Anterior cingulate cortex (tissue), 58 donors: ENCODE measurements at places on chromosomes 11 and 22.

- no peak for DNase-seq
Observed at GRCh38 chr11:121055076-121055475, 31.2 kb downstream of the TBCEL start.

- no peak for DNase-seq
Observed at GRCh38 chr11:112523951-112524350, 263.3 kb upstream of the PLET1 start.

- no peak for DNase-seq
Observed at GRCh38 chr11:74157169-74157568, 13.6 kb downstream of the C2CD3 start.

- no peak for DNase-seq
Observed at GRCh38 chr11:73189315-73189714, 28.8 kb upstream of the P2RY2 start.

- no peak for DNase-seq
Observed at GRCh38 chr22:47570851-47571250, 808.4 kb downstream of the TBC1D22A start.

- DNase-seq: peak; percentile 27
Observed at GRCh38 chr22:45207981-45208664, 32.6 kb downstream of the KIAA0930 start.

DNA sequence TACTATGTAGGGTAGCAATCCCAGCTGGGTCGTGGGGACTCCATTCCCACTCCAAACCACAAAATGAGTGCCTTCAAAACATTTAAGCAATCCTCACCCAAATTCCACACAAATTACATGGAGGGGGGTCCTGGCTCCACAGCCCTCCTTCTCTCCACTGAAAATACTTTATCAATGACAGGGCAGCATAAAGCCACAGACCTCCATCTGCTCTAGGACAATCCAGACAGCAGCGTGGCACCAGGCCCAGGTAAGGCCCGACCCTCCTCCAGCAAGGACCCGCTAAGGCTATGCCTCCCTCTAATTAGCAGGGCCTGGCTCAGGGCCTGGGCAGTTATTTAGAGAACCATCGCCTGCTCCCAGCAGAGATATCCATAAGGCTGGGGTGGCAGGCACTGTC is at the start of gene PANX3:
Gene PANX3 (plus strand): TSS at position 365 of the 400 bp plus-strand sequence. CDS start 129 bp downstream, outside the sequence.
- no peak for DNase-seq

- DNase-seq: no peak
Observed at GRCh38 chr11:87917111-87917510, 258.1 kb downstream of the RAB38 start.

DNA sequence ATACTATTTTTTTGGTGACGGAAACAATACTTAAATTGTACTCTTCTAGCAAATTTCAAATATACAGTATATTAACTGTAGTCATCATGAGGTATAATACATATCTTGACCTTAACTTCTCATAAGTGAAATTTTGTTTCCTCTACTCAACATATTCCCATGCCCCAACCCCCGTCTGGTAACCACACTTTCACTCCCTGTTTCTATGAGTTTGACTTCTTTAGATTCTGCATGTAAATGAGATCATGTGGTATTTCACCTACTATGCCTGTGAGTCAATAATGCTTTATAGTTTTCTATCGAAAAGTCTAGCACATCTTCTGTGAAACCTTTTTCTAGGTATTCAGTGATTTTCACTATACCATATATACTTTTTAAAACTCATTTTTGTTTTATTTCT is 663.2 kb downstream of the CNTN5 start:
- DNase-seq: no peak

GRCh38 chr11:18392434-18393321 is 1.7 kb upstream of the LDHA start:
- DNase-seq: no peak

DNA sequence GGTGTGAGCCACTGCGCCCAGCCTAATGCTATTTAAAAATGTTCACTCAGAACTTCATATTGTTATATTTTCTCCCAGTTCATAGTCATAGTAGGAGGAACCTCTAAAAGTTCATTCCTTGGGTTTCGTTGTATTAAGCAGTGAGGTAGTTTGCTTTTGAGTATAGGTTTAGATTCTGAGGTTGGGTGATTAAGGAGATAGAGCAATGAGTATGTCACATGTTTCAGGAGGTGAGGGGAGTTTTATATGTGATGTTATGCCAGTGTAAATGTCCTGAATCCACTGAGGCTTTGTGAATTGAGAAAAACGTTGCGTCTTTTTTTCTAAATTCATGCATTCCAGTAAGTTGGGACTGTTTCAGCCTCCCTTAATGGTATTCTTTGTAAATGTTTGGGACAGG is 4.2 kb downstream of the UBE2L3 start:
- DNase-seq: no peak

DNA sequence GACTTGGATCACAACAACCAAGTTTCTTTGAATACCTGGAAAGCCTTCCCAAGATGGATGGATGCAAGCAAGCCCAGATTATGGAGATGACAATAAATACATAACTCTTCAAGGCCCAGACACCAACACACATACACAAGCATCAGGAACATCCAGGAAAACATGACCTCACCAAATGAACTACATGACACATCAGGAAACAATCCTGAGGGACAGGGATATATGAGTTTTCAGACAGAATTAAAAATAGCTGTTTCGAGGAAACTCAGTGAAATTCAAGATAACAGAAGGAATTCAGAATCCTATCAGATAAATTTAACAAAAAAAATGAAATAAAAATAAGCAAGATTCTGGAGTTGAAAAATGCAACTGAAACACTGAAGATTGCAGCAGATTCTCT is 659.4 kb downstream of the METTL15 start:
- no peak for DNase-seq

- DNase-seq: no peak
Observed at GRCh38 chr22:45949258-45949870, 27.6 kb downstream of the WNT7B start.

DNA sequence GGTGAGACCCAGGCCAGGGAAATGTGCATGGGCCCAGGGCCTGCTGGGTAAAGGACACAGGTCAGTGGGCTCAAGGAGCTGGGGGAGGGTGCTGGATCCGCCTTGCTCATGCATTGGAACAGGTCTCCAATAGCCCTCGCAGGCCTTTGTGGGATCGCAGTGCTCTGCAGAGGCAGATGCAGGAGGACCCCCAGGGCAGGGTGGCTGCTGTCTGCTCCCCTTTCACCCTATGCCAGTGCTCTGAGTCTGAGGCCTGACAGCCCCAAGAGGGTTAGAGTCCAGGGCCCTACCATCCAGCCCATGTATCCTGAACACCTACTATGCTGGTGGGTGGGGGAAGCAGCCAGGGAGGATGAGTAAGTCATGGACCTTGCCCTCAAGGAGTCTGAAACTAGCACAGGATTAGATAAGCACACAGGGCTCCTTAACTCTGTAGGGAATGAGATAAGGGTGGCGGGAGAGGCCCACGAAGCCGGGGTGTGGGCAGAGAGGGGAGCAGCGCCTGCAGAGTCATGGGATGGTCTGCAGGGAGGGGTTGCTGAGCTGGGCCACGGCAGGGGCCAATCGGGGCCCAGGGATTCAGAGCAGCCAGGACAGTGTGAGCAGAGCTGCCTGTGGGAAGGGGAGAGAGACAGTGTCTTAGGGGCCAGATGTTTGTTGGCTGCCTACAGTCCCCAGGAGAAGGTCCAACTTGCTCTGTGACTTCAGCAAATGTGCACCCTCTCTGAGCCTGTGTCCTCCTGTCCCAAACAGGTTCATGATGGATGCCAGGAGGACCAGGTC is 10.5 kb upstream of the EHD1 start:
- no peak for DNase-seq

DNA sequence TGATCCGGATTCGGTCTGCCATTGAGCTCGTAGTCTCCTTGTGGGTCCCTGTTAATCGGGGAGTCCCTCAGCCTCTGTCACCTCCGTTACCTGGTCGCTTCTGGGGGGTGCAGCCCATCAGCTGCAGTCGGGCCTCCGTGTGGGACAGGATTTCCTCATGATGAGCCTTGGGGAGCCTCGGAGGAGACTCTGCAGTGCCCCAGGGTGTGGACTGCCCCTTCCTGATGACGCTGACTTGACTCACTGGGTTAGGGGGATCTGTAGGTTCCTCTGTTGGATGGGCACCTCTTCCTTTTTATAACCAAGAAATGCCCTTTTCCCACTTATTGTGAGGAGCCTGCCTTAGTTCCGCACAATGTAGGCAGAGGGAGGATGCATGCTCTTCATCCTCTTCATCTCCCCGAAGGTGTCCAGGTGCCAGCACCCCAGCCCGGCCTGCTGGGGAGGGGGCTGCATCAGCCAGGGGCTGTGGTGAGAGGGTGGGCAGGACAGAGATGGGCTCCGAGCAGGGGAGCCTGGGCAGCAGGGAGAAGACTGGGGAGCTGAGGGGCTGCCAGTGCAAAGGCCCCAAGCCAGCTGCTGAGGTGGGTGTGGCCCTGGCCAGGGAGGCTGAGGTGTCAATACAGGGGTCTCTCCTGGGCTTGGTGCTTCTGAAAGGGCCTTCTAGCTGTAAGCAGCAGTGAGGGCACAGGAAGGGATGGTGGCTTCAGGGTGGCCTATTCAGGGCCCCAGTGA is 13.5 kb upstream of the TTLL8 start:
- DNase-seq: no peak

DNA sequence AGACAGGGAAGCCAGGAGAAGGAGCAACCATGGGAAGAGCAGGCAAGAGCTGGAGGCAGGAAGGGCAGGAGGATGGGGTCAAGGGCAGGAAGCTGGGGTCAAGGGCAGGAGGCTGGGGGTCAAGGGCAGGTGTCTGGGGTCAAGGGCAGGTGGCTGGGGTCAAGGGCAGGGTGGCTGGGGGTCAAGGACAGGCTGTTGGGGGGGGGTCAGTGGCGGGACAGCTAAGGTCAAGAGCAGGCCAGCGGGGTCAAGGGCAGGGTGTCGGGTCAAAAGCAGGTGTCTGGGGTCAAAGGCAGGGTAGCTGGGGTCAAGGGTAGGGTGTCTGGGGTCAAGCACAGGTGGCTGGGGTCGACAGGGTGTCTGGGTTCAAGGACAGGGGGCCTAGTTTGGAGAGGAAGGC is 24.2 kb downstream of the CPT1A start:
- DNase-seq: no peak

DNA sequence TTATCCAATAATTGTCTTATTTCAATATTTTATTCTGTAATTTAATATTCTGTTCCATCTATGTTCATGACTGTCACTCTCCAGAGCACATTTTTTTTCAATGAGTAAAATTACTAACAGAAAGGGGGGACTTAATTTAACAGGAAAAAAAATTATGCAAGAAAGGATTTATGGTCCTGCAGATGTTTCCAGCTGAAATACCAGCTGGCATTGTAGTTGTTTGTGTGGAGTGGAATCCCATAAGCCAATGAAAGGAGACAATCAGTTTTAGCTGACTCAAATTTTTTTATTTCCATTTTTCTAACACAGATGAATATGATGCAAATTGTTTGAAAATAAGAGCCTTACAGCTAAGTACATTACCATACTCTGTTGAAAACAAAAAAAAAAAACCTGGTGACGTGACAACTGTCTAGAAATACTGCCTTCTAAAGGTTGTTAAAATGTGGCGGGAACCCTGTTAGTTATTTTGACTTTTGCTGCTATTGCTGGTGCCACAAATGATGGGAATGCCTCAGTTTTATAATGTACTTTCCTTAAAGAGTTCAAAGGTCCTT is 389.1 kb downstream of the ETS1 start:
- no peak for DNase-seq

- no peak for DNase-seq
Observed at GRCh38 chr11:80330264-80330663, 889.4 kb upstream of the TENM4 start.

GRCh38 chr11:71940561-71941219 is 11.8 kb downstream of the RNF121 start:
- no peak for DNase-seq

DNA sequence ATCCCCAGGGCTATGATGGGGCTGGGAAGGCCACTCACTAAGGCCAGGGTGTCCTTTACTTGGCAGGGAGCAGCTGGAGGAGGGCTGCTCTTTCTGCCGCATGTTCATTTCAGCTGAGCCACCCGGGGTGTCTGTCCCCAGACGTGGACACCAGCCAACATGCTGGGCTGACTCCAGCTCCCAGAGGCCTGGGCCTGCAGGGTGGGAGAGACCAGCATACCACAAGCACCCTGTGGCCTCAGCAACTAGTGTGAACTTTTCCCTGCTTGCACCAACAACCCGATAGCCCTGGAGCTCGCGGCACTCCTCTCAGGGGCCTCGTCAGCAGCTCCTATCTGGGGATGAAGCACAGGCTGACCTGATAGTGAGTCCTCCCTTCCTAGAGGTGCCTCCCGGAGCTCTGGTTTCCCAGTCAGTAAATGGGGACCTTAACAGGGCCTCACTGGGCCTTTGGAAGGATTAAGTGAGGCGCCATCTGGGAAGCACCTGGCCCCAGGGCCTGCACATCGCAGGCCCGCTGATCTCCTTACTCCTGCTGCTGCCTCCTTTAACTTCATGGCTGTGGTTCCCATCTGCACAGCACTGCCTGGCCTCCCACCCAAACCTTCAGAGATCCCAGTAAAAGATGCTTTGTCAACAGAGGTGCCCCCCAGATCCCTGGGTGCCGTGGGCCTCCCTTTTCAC is 83.4 kb downstream of the GALNT18 start:
- no peak for DNase-seq

- no peak for DNase-seq
Observed at GRCh38 chr11:86128914-86129313, 60.0 kb upstream of the PICALM start.

DNA sequence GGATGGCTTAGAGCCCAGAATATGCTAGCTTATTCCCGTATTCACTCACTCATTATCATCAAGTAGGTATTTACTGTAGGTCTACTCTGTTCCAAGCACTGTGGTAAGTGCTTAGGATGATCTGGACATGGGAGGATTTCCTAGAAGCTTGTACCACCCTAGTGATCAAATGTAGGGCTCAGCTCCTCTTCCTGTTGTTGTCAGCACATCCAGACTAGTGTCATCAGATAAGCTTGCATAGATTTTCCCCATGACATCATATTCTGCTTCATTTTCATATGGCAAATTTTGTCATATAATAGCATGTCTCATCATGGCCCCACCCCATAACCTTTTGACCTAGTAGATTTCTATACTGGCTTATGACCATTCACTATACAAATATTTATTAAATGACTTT is 19.3 kb upstream of the NUCB2 start:
- no peak for DNase-seq
